ENCODE measurements at places on chromosomes 16 and 17. TPM values are rescaled to one million over a fixed set of nuclear protein-coding genes. Genes with fewer than 3 reads are reported as not detected.

GRCh38 chr17:48578616-48579470 is 693 bp upstream of the HOXB4 start:
- peak overlapping the region; percentile 98 for H3K27ac ChIP-seq
- peaks cover 4% of the 10 kb centered on the region for H3K36me3 ChIP-seq
- H3K4me1 ChIP-seq = peaks cover 11% of the 10 kb centered on the region
- H3K27me3 ChIP-seq = no peaks in the 10 kb centered on the region
- peak overlapping the region; percentile 98 for H3K4me3 ChIP-seq

GRCh38 chr16:19994466-19995170 is 79.1 kb downstream of the GPR139 start:
- H3K4me1 ChIP-seq = no peaks in the 10 kb centered on the region
- DNase-seq = no peak
- no peaks in the 10 kb centered on the region for H3K27me3 ChIP-seq
- no peaks in the 10 kb centered on the region for H3K36me3 ChIP-seq

DNA sequence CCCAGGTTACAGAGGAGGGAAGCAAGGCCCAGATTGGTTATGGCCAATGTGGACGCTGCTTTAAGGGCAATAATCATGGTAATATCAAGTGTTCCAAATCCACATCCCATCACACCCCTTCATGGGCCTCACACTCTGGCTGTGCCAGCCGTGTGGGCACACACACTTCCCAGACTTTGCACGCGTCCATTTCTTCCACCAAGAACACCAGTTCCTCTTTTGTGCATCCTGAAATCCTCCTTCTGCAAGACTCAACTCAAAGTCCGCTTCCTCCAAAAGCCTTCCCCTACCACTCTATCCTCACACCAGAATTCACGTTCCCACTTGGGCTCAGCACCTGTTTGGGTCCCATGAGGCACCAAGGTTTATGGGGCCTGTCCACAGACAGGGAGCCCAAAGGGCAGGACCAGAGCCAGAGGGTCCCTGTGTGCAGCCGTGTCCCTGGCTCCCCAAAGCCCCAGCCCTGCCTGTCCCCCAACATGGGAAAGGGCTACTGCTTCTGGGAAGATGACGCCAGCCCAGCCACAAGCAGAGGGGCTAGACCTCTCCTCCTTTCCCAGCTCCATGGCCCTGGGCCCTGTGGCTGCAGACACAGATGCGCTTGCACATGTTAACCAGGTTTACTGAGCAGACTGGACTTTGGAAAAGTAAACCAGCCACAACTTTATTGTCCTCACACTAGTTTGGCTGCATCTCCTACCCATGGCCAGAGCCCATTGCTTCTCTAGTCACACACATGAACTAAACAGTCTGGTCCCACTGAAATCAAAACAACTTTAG is 20.3 kb downstream of the SPNS3 start:
- H3K4me3 ChIP-seq = no peak overlapping the region
- H3K27ac ChIP-seq = no peak overlapping the region
- DNase-seq = no peak
- H3K27me3 ChIP-seq = no peaks in the 10 kb centered on the region
- no peaks in the 10 kb centered on the region for H3K36me3 ChIP-seq
- H3K4me1 ChIP-seq = no peaks in the 10 kb centered on the region

Gene BIRC5
- 3.6 TPM for total RNA-seq

- H3K27ac ChIP-seq = no peak overlapping the region
- no peaks in the 10 kb centered on the region for H3K27me3 ChIP-seq
- H3K4me3 ChIP-seq = no peak overlapping the region
- DNase-seq = no peak
Measured at GRCh38 chr16:48277158-48277557, 29.8 kb upstream of the ABCC11 start.

Gene EVI2B
- total RNA-seq = 0.33 TPM

Gene DDX19B
- 30.7 TPM for total RNA-seq

DNA sequence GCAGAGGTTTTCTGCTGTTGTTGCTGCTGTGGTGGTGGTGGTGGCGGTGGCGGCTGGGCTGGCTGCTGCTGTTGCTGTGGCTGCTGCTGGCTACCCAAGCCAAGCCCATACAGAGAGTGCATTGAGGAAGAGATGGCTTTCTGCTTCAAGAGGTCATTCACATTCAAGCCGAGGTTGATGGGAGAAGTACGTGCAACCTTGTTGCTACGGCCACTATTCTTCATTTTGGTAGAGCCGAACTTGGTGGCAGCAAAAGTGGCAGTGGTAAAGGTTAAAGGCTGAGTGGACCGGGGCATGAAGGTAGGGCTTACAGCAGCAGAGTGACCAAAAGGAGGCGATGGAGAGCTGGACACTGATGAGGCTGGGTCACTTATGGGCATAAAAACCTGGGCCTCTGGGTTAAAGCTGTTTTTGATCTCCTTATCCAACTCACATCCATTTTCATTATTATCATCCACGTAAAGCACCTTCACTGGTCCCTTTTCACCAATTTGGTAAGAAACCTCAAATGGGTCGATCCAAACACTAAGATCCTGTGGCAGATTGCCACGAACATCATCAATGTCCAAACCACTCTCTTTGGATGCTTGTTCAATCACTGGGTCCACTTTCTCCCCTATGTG is 2.8 kb downstream of the TOB1 start:
- no peak overlapping the region for H3K27ac ChIP-seq
- H3K36me3 ChIP-seq = peaks cover 7% of the 10 kb centered on the region
- no peak overlapping the region for H3K4me3 ChIP-seq
- DNase-seq = no peak

DNA sequence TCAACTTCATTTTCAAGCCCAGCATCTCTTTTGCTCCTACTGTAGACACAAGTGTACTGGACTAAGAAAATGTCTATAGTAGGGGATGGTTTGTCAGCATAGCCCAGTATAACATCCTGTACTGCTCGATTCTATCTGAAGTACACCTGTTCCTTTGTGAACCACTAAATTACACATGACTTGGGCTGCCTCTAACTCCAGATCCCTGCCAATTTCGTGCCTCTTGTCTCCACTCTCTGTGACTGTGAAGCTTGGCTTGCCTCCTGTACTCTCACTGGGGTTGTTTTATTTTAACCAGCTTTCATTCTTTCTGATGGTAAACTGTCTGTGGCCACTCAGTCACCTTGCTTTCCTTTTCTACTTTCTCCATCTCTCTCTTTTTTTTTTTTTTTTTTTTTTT is 24.5 kb downstream of the GFOD2 start:
- H3K27ac ChIP-seq = no peak overlapping the region
- H3K4me1 ChIP-seq = no peaks in the 10 kb centered on the region
- H3K4me3 ChIP-seq = no peak overlapping the region
- no peak for DNase-seq
- no peaks in the 10 kb centered on the region for H3K36me3 ChIP-seq

- H3K36me3 ChIP-seq = no peaks in the 10 kb centered on the region
- peaks cover 4% of the 10 kb centered on the region for H3K27me3 ChIP-seq
- H3K4me1 ChIP-seq = no peaks in the 10 kb centered on the region
- no peak overlapping the region for H3K27ac ChIP-seq
- DNase-seq = no peak
Measured at GRCh38 chr16:48182979-48183537, 27.3 kb upstream of the ABCC12 start.

Gene PRR29
- 0.26 TPM for total RNA-seq

DNA sequence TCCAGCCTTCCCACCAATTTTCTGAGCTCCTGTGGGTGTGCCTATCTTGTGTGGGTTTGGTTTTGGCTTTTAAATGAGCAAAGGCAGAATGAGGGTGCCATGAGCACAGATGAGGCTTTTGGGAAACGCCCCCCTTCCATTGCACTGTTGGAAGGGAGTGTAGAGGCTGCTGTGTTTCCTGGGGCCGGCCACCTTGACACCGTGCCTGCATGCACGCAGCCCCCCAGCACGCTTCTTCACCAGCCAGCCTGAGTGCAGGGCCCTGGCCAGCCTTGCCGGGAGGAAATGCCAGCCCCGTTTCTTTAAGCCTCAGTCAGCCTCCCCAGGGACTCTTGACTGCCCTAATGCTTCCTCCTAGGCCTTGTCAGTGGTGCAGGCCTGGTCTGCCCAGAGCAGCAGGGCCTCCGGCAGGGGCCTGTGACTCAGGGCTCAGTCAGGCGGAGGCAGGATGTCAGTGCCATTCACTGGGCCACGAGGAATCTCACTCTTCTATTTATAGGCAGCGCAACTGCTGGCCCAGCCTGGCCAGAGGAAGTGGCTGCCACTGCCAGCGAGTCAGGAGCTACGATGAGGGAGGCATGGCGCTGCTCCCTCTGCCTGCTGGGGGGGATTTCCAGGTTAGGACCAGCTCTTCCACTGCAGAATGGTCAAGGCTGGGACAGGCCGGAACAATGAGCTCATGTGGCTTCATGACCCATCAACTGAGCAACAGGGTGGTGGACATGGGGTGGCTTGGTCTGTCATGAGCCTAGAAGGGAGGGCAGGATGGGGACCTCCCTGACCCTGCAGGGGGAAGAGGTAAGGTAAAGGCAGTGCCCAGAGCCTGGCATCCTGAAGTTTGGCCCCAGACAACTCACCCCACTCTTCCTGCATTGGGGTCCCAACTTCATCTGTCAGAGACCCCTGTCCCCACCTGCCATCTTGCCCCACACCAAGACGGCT is 205.2 kb downstream of the RAB11FIP4 start:
- H3K27ac ChIP-seq = peak overlapping the region; percentile 81
- no peaks in the 10 kb centered on the region for H3K27me3 ChIP-seq
- peaks cover 37% of the 10 kb centered on the region for H3K4me1 ChIP-seq
- DNase-seq = peak; percentile 99
- H3K36me3 ChIP-seq = peaks cover 10% of the 10 kb centered on the region

DNA sequence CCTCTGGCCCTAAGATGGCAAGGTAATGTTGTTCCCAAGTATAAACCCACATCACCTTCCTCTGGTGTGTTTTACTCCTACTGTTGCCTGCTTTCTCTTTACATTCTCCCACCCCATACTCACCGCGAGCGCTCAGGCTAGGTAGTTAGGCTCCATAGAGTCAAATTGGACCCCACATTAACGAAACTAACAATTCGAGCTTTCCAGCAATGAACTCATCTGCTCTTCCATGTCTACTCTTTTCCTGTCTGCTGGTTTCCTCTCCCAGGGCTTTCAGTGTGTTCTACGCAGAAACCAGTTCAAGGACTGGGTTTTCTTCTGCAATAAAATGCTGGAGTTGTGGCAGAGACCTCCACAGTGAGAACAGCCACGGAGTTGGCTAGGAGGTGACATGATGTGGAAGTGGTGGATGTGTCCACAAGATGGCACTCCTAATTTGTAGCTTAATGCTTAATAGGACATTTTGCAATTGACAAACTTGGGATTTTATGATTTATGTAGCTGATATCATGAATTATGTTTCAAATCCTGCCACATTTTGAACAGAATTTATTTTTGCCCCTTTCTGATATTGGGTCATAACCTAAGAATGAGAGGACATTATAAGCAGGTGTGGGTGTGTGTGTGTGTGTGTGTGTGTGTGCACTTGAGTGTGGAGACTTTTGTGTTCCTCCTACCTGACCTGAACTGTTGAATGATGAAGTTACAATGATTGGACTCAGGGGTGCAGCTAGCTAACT is 2.2 kb upstream of the UQCRC2 start:
- peaks cover 3% of the 10 kb centered on the region for H3K4me1 ChIP-seq
- no peaks in the 10 kb centered on the region for H3K27me3 ChIP-seq
- no peaks in the 10 kb centered on the region for H3K36me3 ChIP-seq
- H3K4me3 ChIP-seq = no peak overlapping the region

Gene HS3ST3B1
- 17.2 TPM for total RNA-seq

Gene ZNF821
- 5.9 TPM for total RNA-seq

DNA sequence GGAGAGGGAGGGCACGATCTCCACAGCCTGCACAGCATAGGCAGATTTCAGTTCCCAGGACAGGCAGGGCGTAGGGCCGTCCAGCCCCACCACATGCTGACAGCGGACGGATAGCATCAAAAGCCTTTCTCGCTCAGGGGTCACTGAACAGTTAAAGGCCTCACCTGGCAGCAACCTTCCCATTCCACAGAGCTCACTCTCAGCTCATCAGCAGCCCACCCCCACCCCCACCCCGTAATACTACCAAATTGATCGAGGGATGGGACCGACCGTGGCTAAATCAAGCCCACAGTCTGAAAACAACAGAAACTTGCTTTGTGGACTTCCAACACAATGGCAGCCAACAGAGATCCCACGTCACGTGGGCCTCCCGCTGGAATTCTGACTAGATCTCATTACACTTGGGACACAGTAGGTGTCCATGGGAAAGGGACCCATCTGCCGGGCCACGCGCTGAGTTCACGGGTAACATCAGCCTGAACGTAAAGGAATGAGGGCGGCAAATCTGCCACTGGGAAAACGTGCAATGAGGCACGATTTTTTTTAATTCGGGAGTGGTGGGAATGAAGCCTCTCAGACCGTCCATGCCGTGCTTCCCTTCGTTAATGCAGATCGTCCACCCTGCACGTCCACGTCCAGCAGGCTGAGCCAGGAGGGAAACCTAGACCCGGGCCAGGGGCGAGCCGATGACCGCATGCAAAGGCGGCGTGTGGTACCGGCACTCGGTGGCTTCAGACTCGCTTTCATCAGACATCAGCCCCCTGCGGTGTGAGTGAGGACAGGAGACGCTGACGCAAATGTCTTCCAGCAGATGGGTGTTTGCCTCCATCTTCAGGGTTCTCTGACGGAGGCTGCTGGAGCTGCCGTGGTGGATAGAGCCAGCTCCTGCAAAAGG is 92.1 kb downstream of the TBC1D16 start:
- no peak overlapping the region for H3K27ac ChIP-seq
- H3K4me1 ChIP-seq = peaks cover 8% of the 10 kb centered on the region
- no peaks in the 10 kb centered on the region for H3K27me3 ChIP-seq
- DNase-seq = no peak
- no peaks in the 10 kb centered on the region for H3K36me3 ChIP-seq
- no peak overlapping the region for H3K4me3 ChIP-seq

Gene PYCARD
- total RNA-seq = 103 TPM

Gene KRTAP3-2
- not detected for total RNA-seq

DNA sequence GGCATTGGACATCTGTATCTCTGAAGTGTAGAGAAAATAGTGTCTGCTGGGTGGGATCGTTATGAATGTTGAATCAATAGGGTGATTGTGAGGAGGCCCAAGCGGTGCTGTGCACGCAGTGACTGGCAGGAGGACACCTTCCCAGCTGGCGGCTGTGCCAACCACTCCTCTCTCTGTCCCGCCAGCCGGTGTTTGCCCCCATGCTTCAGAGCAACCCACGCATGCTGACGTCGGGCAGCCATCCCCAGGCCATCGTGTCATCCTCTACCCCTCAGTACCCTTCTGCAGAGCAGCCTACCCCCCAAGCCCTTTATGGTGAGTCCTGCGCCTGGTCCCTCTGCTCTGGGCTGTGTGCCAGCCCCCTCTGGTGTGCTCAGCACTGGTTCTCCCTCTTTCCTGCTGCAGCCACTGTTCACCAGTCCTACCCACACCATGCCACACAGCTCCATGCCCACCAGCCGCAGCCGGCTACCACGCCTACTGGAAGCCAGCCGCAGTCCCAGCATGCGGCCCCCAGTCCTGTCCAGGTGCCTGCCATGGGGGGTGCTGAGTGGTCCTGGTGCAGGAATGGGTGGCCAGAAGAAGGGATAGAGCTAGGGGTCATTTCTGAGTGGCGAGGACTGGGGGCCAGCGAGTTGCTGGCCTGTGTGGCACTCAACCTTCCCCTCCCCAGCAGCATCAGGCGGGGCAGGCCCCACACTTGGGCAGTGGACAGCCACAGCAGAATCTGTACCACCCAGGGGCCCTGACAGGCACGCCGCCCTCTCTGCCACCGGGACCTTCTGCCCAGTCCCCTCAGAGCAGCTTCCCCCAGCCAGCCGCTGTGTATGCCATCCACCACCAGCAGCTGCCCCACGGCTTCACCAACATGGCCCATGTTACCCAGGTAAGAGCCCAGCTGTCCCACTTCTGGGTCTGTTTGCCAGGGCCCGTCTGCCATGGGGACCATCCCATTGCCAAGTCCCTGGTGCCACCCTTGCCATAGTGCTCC is 11.0 kb downstream of the TUFM start:
- H3K4me3 ChIP-seq = no peak overlapping the region
- H3K4me1 ChIP-seq = no peaks in the 10 kb centered on the region
- no peak overlapping the region for H3K27ac ChIP-seq
- DNase-seq = no peak
- H3K27me3 ChIP-seq = no peaks in the 10 kb centered on the region
- peaks cover 49% of the 10 kb centered on the region for H3K36me3 ChIP-seq
